ENCODE measurements at places on chromosomes 13 and 19. TPM values are rescaled to one million over a fixed set of nuclear protein-coding genes. Genes with fewer than 3 reads are reported as not detected.

The ADGRE1 gene
- polyA plus RNA-seq, result 0.09 TPM

The GJA3 gene
- polyA plus RNA-seq, result 11.8 TPM

The C19orf33 gene
- polyA plus RNA-seq, result 11.4 TPM

The KCTD4 gene
- 0.79 TPM for polyA plus RNA-seq

The PCID2 gene
- 68.1 TPM for polyA plus RNA-seq

The NAPSA gene
- polyA plus RNA-seq, result 10.9 TPM

The CEACAM20 gene
- polyA plus RNA-seq, result not detected

The SUPT5H gene
- 107 TPM for polyA plus RNA-seq

The SLC8A2 gene
- polyA plus RNA-seq, result 0.17 TPM

The IL27RA gene
- polyA plus RNA-seq, result 5.7 TPM

The CRB3 gene
- 39.2 TPM for polyA plus RNA-seq

The NLRP7 gene
- not detected for polyA plus RNA-seq

The CAMSAP3 gene
- polyA plus RNA-seq, result 12.3 TPM
